Endothelial cell (in vitro differentiated cells): ENCODE measurements at places on chromosomes 2 and 18. TPM values are rescaled to one million over a fixed set of nuclear protein-coding genes. Genes with fewer than 3 reads are reported as not detected.

DNA sequence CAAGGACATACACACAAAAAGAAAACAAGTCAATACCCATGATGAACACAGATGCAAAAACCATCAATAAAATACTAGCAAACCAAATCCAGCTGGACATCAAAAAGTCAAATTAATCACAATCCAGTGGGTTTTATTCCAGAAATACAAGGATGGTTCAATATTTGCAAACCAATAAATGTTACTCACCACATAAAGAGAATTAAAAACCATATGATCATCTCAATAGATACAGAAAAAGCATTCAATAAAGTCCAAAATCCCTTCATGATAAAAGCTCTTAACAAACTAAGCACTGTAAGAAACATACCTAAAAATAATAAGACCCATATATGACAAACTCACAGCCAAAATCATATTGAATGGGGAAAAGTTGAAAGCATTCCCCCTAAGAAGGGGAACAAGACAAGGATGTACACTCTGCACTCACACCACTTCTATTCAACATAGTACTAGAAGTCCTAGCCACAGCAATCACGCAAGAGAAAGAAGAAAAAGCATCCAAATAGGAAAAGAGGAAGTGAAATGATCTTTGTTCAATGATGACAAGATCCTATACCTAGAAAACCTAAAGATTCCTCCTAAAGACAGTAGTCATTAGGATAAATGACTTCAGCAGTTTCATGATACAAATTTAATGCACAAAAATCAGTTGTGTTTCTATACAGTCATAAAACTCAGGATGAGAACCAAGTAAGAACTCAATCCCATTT is 62.6 kb downstream of the TRAPPC8 start:
- DNase-seq: no peak

- DNase-seq: no peak
Observed at GRCh38 chr2:98810588-98810928, 79.6 kb upstream of the MGAT4A start.

Gene SLC14A1
- 0.36 TPM for total RNA-seq

DNA sequence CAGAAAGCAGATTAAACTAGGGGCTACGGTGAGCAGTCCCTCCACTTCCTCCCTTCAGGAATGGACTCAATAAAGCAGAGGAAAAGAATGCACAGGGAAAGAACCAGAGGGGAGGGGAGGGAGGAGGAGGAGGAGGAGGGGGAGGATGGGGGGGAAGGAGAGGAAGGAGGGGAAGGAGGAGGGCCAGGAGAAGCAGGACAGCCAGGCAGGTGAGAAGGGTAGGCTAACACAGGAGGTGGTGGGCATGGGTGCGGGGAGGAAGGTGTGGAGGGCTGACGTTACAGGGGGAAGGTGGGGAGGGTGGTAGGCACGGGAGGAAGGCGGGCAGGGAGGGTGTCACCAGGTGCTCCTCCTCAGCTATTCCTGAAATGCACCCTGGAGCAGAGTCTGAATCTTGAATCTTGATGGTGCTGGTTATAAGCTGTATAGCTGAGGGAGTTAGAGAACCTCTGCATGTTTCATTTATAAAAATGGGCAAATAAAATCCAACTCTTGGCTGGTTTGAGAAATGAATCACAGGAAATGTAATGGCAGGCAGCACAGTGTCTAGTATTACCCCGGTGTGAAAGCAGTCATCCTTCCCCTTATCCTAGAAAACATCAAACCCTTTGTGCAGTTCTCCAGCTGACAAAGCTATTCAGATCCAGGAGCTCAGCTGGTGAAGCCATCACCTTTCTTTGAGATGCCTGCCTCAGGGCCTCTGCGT is 3.4 kb downstream of the TMEM18 start:
- DNase-seq: no peak

Gene DSC2
- total RNA-seq: 65.4 TPM

Gene ID2
- total RNA-seq: 9.4 TPM

DNA sequence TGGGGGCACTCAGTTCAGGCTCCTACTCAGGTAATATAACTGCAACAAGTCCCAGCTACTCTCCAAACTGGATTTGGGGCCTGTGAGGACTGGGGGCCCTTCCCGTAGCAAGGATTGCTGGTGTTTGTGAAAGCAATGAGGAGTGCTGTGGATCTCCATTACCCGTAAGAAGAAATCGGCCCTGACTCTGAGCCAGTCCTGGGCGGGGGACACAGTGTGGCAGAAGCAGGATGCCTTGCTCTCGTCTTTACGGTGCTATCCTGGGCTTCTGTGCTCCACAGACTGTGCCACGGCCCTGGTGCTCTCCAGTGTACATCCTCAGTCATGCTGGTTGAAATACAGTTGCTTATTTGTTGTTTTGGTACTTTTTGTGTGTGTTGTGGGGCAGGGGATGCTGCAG is 172.9 kb downstream of the NDUFA10 start:
- DNase-seq: no peak

Gene KANSL1L
- total RNA-seq: 13.0 TPM

GRCh38 chr2:25701801-25702200 is 28.4 kb upstream of the DTNB start:
- DNase-seq: no peak

DNA sequence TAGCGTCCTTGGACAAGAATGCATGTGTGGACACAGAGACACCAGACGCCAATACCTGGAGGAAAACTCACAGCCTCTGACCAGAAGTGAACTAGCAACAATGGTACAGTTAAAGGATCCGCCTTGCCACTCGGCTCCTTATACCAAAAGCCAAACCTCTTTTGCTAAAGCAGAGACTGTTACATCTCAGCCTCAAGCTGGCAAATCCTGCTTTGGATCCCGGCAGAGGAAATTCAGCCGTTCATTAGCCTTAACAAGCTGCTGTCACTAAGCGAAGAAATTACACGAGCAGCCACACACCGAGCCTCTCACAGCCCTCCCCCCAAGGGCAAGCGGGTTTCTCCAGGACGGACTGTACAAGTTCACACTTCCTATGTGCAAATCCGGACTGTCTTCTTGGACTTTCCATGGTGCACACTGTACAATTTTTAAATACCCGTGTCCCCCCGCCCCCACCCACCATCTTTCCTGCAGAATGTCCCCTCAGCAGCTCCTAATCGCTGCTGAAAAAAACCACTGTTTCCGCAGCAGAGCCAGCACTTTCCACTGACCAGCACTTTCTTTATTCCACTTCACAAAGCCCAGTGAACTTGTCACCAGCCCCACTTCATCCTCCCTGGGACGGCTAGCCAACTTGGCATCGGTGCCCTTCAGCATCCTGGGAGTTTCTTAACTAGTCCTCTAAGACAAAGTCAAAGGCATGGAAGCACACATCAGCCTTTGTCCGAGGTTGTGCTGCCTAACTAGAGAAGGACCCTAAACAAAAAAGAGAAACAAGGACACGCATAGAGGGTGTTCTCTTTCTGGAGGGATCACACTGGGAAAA is 1.5 kb downstream of the KLF7 start:
- DNase-seq: peak; percentile 34

Gene ROCK2
- 52.8 TPM for total RNA-seq

DNA sequence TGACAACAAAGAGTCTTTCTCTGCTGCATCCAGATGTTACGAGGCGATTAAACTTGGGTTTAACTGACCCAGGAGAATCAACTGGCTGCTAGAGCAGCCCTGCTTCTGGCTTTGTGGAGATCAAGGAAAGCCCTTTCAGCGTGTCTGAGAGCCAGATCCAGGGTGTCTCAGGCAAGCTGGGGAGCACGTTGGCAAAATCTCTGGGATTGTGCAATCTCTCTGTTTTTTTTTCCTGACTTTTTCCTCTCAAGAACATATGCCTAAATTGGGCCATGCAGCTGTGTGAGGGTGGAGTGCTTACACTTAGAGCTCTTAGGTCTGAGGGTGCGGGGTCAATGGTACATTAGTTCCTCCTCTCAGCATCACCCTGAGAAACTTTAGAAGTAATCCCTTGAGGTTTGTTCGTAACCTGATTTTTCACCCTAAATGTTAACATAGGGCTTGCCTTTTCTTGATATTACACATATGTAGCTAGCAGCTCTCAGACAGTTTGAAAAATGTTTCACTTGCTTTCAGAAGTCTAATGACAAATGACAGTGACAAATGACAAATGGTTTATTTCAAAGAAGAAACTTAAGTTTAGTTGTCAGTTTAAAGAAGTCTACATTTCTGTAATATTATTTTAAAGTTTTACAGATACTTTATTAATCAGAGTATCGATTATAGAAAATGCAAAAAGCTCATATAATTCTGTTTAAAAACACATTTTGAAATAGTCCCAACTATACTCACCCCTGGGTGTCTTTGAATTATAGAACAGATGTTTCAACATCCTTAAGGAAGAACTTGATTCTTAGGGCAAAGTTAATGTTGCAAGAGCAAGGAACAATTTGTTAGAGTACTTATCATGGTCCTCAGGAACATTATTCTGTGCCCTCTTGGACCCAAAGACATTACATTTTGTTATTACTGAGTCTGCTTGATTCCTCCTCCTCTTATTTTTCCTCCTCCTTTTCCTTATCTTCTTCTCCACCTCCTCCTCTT is 38.4 kb upstream of the ZSWIM2 start:
- no peak for DNase-seq

DNA sequence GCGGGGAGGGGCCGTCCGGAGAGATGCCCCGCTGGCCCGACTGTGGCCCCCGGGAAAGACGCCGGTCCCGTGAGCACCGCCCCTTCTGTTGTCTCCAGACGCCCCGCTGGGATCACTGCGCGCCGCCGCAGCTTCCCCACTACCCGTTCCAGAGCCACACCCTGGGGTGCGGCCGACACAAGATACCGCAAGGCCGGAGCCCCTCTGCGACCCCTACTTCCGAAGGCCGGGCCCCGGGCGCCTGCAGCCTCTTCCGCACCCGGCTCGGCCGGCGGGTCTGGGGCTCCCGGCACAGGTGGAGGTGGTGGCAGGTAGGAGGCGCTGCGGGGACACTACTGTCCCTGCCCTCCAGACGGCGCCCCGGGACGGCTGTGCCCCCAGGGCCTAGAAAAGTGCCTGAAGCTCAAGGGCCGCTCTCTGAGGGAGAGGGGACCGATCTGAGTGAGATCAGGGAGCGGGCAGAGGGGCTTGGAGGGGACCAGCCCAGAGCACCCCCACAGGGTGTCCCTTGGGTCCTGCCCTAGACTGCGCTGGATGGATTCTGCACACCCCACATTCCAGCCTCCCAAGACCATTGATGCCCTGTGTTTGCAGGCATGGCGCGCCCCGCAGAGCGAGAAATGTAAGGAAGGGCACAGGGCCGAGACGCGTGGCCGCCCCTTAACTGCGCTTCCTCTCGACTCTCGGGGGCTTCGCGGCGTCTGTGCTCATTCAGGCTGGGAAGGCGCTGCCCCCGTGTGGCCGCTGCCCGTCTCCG is 80.0 kb downstream of the GFPT1 start:
- peak; percentile 91 for DNase-seq

Gene CYP26B1
- total RNA-seq: 1.2 TPM

- DNase-seq: no peak
Observed at GRCh38 chr18:9546468-9546867, 67.9 kb downstream of the PPP4R1 start.
